ENCODE measurements at places on chromosomes 5 and 9.

GRCh38 chr5:138649316-138649720 is 74.1 kb upstream of the HSPA9 start:
- no peak for DNase-seq

- no peak for DNase-seq
Measured at GRCh38 chr5:1010181-1010510, 1.5 kb downstream of the NKD2 start.

DNA sequence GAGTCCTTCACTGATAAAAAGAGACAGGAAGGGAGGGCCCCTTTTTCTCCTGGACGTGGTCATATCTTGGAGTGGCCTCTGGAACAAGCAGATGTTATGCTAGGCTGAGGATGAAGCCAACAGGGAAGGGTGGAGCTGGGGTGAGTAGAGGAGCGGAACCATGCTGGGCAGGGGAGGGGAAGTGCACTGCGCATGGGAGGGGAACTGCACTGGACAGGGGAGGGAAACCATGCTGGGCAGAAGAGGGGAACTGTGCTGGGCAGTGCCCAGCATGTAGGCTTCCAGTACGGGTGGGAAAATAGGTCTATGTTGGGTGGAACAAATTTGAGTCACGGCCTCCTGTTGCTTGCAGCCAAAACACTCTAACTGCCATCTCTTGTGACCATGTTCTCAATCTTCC is 19.3 kb upstream of the IRX4 start:
- no peak for DNase-seq

DNA sequence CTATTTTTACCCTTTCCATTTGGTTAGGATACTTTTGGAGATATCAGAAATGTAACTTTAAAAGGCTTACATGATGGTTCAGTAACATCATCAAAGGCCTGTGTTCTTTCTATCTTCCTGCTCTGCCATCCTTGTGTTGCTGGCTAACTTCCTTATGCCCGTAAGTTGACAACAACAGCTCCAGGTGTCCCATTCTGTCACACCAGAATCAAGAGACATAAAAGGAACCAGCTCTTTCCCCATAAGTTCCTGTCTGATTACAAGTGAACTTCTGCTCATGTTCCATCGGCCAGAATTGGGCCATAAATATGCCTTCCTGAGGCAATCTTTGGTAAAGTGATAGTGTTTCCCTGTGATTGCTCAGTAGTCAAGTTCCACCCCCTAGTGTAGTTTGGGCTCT is 92.4 kb downstream of the FAM170A start:
- DNase-seq = no peak

DNA sequence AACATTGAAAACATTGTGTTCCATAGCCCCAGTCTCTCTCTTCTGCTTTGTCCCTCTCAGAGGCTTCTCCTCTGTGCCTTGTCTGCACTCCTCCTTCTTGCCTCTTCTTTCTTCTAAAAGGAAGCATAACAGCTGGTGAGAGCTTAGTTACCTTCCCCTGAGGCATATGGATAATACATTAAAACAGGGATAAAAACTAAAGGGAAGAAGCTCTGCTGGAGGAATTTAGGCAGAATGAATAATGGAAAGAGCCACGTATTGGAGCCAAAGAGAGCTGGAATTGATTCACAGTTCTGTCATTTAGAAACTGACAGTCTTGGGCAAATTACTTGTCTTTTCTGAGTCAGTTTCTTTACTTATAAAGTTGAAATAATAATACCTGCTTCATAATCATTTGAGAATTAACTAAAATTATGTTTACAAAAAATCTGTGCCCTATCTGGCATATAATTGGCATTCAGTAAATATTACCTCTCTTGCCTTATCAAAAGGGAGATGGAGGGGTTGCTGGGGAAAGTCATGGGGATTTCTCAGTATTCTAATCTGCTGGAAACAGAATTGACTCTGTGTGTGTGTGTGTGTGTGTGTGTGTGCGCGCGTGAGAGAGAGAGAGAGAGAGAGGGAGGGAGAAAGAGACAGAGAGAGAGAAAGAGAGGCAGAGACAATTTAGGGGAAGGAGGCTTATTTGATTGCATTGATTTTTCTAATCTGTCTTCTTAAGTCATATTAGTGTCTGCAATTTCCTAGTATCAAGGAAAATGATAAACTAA is 20.2 kb downstream of the ZNF474 start:
- no peak for DNase-seq

DNA sequence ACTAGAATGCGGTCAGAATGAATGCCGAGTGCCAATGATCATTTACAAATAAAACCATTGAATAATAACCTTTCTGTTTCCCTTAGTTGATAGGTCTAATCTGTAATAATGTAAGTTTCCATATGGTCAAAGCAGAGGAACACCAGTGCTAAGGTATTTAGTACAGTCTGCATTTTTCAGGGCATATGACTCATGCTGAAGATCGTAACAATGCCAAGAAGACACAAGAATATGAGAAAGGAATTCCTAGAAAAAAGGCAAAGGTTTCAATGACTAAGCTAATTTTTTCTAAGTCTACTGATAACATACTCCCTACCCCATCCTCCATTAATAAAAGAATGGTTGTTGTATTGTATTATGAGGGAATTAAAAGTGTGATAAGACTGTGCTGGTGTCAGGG is 2.8 kb downstream of the OR1L8 start:
- DNase-seq = no peak

DNA sequence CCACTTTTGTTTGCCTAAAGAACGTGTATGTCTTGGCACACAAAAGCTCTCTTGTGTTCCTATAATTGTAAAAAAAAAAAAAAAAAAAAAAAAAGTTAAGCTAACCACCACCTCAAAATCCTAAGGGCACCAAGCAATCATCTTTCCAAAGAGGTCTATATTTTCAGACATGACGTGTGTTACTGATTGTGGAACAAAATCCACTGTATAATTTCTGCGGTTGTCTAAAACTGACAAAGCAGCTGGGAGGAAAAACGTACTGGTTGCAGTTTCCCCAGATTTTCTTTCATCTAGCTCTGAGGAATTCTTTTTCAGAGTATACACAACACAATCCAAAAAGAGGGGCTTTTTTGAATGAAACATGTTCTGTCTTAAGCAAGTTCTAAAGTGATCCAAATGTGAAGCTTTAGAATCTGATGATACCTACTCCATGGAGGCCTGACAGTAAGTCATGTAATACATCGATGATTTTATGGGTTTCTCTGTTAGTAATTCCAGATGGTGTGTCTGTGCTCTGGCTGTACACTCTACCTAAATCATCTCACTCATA is 375.6 kb upstream of the NUDT12 start:
- no peak for DNase-seq
